ENCODE measurements at places on chromosomes 7 and 10.
A peak's percentile ranks its signal among the peaks of the same experiment; 100 is the strongest.

GRCh38 chr10:86289577-86289868 is 77.1 kb downstream of the GRID1 start:
- no peak for DNase-seq

GRCh38 chr7:51121931-51122425 is 194.6 kb downstream of the COBL start:
- DNase-seq, result peak; percentile 37

DNA sequence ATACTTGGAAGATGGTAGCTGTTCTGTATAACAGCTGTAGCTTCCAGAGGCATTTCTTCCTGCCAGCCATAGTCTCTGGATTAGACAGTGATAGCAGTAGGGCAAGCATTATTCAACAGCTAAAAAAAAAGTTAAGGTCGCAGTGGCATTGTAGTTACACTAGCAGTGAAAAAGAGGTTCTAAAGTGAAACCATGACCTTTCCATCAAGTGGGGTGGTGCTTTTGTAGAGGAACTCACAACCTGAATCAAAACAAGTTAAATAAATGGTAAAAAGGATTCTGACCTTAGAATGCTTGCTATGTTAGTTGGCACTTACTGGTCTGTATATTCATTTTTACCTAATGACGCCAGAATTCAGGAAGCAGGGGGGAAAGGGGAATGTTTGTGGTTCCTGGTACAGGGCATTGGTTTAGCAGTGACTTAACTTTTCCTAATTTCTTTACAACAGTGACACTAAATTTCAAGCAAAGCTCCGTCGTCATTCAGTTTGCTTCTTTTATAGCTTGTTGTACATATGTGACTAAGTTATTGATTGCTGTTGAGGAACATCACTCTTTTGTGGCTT is 55.0 kb downstream of the GBF1 start:
- DNase-seq, result no peak

- DNase-seq, result no peak
Observed at GRCh38 chr10:128268015-128268722, 141.9 kb upstream of the MKI67 start.

- peak; percentile 17 for DNase-seq
Observed at GRCh38 chr7:7051206-7051877, 131.0 kb upstream of the C1GALT1 start.

- DNase-seq, result no peak
Observed at GRCh38 chr10:72802763-72803505, 90.6 kb upstream of the OIT3 start.

- DNase-seq, result no peak
Observed at GRCh38 chr10:35585903-35586535, 19.1 kb upstream of the GJD4 start.

DNA sequence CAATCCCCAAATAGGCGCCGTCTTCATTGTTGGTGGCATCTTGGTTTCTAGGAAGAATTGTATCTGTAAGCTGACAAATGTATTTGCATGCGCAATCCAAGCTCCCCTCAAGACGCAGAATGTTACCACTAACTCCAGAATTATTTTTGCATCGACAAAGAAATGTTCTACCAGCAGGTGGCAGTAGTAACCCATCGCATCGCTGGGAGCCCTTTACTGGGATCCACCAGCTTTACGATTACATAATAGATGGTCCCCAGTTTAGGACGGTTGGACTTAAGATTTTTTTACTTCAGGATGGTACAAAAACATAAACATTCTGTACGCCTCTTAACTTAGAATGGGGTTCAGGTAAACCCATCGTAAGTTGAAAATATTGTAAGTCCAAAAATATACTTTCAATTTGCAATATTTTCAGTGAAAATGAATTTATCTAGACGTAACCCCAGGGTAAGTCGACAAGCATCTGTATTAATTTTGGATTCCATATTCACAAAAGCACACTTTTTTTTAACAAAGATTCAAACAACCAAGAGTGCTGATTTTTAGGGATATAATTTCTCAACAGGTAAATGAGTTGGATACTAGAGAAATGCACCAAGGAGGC is 114.0 kb upstream of the COBL start:
- DNase-seq, result peak; percentile 11

DNA sequence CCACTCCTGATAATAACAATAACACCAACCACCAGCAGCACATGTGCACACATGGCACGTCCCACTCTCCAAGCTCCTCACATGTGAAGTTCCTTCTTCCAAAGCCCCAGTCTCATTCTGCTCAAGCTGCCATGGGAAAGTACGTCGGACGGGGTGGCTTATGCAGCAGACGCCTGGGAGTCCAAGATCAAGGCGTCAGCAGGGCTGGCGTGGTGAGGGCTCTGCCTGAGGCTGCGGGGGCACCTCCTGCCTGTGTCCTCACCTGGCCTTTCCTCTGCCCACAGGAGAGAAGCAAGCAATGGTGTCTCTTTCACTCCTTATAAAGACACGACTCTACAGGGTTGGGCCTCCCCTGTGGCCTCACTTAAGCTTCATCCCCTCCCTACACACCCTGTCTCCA is 68.8 kb upstream of the INSIG1 start:
- DNase-seq, result no peak

DNA sequence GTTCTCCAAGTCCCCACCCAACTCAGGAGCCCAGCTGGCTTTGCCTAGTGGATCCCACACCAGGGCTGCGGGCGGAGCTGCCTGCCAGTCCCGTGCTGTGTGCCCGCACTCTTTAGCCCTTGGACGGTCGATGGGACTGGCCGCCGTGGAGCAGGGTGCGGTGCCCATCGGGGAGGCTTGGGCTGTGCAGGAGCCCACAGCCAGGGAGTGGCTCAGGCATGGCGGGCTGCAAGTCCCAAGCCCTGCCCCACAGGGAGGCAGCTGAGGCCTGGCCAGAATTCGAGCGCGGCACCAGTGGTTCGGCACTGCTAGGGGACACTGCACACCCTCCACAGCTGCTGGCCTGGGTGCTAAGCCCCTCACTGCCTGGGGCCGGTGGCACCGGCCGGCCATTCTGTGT is 159.7 kb downstream of the ANKRD30A start:
- DNase-seq, result no peak

GRCh38 chr10:18238870-18239485 is 98.8 kb downstream of the CACNB2 start:
- DNase-seq, result no peak

GRCh38 chr7:97871659-97872024 is 566 bp downstream of the ASNS start:
- no peak for DNase-seq

DNA sequence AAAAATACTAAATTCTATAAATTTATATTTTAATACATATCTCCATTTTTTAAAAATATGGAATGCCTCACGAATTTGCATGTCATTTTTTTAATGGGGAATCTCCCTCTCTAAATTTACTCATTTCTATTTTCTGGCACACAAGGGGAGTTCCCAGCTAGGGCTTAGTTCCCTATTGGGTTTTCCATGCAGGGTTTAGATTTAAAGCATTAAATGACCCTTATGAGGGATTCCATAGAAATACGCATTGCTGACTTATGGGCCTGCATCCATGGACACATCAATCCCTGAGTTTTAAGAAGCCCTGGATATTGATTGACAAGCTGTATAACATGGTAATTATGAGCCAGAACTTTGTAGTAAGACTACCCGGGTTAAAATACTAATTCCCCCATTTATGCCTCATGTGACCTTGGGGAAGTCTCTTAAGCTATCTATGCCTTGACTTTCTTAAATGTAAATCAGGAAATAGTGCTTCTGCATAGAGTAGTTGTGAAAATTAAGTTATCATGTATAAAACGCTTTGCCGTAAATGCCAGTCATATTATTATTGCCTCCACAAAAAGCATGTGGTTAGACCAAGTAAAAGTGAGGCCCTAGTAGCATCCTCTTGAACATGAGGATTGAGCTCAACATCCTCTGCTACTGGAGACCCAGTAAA is 78.8 kb upstream of the ANKRD1 start:
- DNase-seq, result no peak

DNA sequence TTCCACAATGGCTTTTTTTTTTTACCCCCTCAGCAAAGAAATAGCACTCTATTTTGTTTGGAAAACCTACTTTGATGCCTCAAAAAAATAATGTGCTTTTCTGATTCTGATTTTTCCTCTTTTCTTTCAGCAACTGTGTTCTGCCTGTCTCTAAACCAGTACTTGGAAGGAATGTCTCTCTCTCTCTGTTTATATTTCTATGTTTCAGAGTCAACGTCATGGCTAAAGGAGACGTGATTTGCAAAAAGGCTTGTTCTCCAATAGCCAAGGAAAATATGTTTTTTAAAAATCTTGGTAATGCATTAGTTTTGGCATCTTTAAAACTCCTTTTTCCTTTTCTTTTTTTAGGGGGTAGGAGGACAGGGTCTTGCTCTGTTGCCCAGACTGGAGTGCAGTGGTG is 56.0 kb upstream of the SDK1 start:
- DNase-seq, result no peak

- no peak for DNase-seq
Observed at GRCh38 chr7:13057462-13058200, 370.2 kb downstream of the ARL4A start.

GRCh38 chr7:113799896-113800295 is 118.9 kb downstream of the PPP1R3A start:
- no peak for DNase-seq

GRCh38 chr10:110274072-110274627 is 30.6 kb downstream of the SMNDC1 start:
- no peak for DNase-seq

GRCh38 chr10:3323865-3324498 is 151.4 kb upstream of the PITRM1 start:
- no peak for DNase-seq

GRCh38 chr7:96995406-96996110 is 9.8 kb upstream of the DLX6 start:
- no peak for DNase-seq

All from stimulated activated effector memory CD8-positive, alpha-beta T cell treated with anti-CD3 and anti-CD28 coated beads, Interleukin-12 subunit alpha, Interleukin-12 subunit beta, amount 100 ng/mL, for 72 hours (primary cell).